ENCODE measurements at places on chromosomes 5 and 9. TPM values are rescaled to one million over a fixed set of nuclear protein-coding genes. Genes with fewer than 3 reads are reported as not detected.

Gene FYB1
- total RNA-seq, result under 0.01 TPM

Gene CER1
- not detected for total RNA-seq

Gene PROB1
- 0.73 TPM for total RNA-seq

Gene ADAMTS6
- 68.6 TPM for total RNA-seq

Gene RIC1
- 27.6 TPM for total RNA-seq

Gene GFI1B
- total RNA-seq, result not detected

Gene PHYKPL
- total RNA-seq, result 42.2 TPM

Gene KLHL3
- total RNA-seq, result 3.7 TPM

Gene NDUFB6
- 35.0 TPM for total RNA-seq

Gene PCDHGA7
- 1.8 TPM for total RNA-seq

Gene POU5F2
- 1.5 TPM for total RNA-seq

Gene PCDHGA9
- total RNA-seq, result 4.3 TPM

Gene LSM11
- 3.3 TPM for total RNA-seq

Gene TMEM38B
- total RNA-seq, result 20.2 TPM

Gene PCDHGB1
- 0.73 TPM for total RNA-seq

Gene MYO10
- total RNA-seq, result 4.5 TPM

Gene TRIM36
- total RNA-seq, result 0.39 TPM

Gene SELENOP
- 68.3 TPM for total RNA-seq

Gene ADGRD2
- total RNA-seq, result not detected

Gene GABRB2
- not detected for total RNA-seq

Gene UGT3A2
- not detected for total RNA-seq

Gene ZNF618
- 9.6 TPM for total RNA-seq

Gene PCDHB15
- total RNA-seq, result not detected

Gene CAAP1
- 11.4 TPM for total RNA-seq

Gene CXCL14
- total RNA-seq, result under 0.01 TPM

Gene ADAMTS13
- 1.2 TPM for total RNA-seq

Gene NUTM2G
- not detected for total RNA-seq

Gene PAEP
- total RNA-seq, result not detected

Gene FOXD4L6
- 0.37 TPM for total RNA-seq

Gene SHISAL2B
- total RNA-seq, result not detected

Gene SGCD
- 1.6 TPM for total RNA-seq

Gene LCP2
- not detected for total RNA-seq
